ENCODE measurements at places on chromosomes 1 and 21.

GRCh38 chr1:33343539-33343938 lies 22.6 kb upstream of the A3GALT2 start:
- no peak for DNase-seq

DNA sequence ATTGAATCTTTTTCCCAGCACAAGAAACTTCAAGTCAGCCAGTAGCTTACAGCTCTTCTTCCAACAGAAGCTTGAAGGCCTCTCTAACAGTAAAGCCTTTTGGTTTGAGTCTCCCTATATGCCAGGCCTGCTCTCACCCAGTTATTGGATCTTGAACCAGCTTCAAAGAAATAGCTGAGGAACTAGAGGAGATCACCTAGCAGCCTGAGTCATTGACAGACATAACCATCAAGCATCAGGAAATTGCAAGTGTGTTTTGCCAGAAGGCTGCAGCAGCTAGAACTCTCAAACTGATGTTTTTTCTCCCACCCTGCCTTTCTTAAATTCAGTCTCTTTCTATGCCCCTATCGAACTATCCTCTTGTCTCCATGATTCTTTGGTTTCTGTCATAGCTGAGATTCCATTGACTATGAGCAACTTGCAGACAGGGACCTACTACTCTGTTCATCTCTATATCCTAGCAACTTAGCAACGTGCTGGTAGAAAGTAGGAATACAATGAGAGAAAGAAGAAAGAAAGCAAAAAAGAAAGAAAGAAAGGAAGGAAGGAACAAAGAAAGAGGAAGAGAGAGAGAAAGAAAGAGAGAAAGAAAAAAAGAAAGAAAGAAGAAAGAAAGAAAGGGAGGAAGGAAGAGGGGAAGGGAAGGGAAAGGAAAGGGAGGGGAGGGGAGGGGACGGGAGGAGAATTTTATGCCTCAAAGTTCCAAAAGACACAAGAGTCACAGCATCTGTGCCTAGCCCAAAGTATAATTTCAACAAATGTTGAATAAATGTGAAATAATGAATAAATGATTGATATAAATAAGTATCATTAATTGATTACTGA lies 60.0 kb upstream of the FGGY start:
- no peak for DNase-seq

GRCh38 chr1:36533897-36534296 lies 51.2 kb upstream of the CSF3R start:
- DNase-seq, result no peak

DNA sequence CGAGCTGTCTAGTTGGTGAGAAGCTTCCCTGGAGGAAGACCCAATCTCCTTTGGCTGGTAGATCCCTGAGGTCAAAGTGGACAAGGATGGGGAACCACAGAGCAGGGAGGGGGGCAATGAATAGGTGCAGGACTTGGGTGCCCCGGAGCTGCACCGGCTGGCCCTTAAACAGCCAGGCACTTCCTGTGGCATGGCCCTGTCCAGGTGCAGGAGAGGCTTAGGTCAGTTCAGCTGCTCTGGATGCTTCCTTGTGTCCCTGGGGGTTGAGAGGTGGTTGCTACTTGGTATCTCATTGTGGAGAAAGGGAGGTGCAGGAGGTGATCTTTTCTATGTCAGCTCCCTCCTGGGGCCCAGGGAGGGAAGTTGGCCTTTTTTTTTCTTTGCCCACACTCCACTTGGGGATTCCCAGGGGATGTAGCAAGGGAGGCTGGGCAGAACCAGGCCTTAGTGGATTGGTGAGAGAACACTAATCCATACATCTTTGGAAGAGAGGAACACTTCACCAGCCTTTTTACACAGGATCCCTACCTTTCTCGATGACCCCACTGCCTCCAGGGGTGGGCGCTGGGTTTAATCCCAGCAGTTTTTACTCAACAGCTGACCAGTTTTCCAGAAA lies 1.2 kb upstream of the ST3GAL3 start:
- DNase-seq, result no peak

GRCh38 chr1:41936107-41936506 lies 17.4 kb upstream of the HIVEP3 start:
- DNase-seq, result no peak

GRCh38 chr1:174743654-174744561 lies 255.8 kb upstream of the CACYBP start:
- DNase-seq, result no peak

- DNase-seq, result no peak
These were observed 18.8 kb downstream of the SLC41A1 start for GRCh38 chr1:205794011-205794730.

DNA sequence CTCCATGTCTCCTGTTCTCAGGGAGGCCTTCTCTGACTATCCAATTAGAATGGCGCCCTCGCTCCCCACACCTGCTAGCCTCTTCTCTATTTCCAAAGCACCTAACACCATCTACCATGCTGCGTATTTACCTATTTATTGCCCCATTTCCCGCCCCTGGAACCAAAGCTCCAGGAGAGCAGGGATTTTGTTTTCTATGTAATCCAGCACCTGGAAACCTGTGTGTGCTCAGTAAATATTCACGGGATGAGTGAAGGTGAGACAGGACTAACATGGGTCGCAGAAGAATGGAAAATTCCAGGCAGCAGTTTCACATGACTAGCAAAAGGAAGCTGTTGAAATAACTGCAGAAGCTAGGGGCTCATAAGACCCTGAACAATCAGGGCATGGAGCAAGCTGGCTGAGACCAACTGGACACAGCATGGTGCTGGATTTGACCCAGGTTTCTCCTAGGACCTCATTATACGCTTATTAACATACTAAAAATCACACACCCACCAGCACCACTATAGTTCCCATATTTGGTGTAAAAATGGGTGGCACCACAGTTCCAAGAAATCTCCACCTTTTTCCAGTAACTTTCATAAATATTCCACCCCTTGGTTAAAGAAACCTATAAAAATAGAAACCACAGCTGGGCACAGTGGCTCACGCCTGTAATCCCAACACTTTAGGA lies 15.1 kb upstream of the TENT5B start:
- no peak for DNase-seq

GRCh38 chr1:29639741-29640427 lies 403.6 kb downstream of the PTPRU start:
- no peak for DNase-seq

DNA sequence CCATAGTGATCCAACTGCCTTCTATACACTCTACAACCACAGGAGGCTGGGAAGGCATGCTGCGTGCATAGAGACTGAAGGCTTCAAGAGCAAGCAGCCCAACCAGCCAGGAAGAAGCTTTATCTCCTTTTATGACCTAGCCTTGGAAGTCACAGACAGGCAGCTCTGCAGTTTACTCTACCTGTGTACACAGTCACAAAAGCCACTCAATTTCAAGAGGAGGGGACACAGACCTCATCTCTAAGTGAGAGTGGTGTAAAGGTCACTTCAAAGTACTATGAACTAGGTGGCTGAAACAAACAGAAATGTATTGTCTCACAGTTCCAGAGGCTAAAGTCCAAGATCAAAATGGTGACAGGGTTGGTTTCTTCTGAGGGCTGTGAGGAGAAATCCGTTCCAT lies 69.6 kb upstream of the GJB5 start:
- DNase-seq, result no peak

GRCh38 chr21:40752125-40752524 lies 94.8 kb downstream of the DSCAM start:
- DNase-seq, result no peak

GRCh38 chr1:11985851-11986250 lies 5.6 kb downstream of the MFN2 start:
- no peak for DNase-seq

- DNase-seq, result no peak
These were observed 18.2 kb downstream of the DOP1B start for GRCh38 chr21:36174780-36175179.
